ENCODE measurements at places on chromosomes 1 and 21.

GRCh38 chr1:241615043-241615974, 24.9 kb downstream of the CHML start:
- DNase-seq, result no peak

- DNase-seq, result no peak
Measured at GRCh38 chr1:161324020-161324419, 9.8 kb downstream of the SDHC start.

- no peak for DNase-seq
Measured at GRCh38 chr1:225378880-225379279, 49.0 kb downstream of the LBR start.

DNA sequence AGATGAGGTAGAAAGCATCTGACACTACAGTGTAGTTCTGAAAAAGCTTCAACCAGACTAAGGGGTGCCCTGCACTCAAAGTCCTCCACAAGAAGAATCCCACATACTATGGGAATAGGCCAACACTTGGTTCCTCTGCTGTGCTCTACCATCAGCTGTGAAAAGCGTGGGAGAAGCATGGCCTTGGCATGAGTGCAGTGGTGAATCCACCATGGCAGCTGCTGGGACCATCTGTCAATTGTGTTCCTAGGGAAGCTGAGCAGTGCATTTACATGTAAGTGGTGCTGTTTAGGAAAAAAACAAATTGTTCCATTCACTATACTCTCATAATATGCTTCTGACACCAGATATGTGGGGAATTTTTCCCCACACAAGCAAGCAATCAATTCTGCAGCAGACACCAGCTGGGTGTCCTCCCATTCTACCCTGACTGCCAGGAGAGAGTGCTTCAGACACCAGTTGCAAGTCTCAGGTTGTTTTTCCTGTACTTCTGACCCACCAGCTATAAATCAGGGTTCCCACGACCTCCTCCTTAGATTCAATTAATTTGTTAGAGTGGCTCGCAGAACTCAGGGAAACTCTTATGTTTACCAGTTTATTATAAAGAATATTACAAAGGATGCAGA, 230.8 kb upstream of the CHRM3 start:
- no peak for DNase-seq

DNA sequence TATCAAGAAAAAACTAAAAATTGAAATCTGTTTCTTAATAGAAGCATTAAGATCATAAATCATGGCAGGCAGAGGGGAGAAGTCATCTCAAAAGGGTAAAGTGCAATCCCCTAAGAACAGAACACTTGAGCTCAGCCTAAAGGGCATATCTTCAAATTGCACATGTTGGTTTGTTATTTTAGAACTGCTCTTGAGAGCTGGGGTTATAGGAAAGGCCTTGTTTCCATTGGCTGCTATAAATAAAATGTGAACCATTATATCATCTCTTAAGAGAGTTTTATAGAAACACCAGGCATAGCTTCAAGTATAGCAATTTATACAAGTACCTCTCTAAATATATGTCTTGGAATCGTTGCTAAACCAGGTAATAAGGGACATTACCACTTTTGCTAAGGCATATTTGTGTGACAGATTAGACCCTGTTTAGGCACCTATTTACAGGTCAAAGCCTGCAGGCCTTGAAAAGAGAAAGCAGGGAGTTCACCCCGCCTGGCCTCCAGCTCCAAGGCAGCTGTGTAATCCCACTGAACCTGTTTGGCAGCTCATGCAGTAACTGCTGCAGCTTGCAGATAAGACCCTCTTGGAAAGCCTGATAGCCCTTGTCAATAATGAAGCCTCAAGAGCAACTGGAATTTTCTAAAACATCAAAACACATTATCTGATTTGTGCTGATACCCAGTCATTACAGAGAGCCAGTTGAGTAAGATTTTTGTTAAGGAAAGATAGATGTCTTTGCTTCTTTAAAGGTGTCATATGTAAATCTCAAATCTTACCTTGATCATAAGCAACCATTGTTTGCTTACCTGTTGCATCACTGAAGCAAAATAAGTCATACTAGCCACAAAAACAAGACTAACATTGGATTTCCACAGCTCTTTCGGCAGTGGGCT, 24.2 kb upstream of the SYDE2 start:
- DNase-seq, result no peak

Data from inflammatory macrophage treated with lipopolysaccharide for 4 hours (primary cell).